ENCODE measurements at places on chromosomes 2 and 18.

- DNase-seq = peak; percentile 38
Observed at GRCh38 chr2:126886211-126886915, 12.3 kb upstream of the TEX51 start.

DNA sequence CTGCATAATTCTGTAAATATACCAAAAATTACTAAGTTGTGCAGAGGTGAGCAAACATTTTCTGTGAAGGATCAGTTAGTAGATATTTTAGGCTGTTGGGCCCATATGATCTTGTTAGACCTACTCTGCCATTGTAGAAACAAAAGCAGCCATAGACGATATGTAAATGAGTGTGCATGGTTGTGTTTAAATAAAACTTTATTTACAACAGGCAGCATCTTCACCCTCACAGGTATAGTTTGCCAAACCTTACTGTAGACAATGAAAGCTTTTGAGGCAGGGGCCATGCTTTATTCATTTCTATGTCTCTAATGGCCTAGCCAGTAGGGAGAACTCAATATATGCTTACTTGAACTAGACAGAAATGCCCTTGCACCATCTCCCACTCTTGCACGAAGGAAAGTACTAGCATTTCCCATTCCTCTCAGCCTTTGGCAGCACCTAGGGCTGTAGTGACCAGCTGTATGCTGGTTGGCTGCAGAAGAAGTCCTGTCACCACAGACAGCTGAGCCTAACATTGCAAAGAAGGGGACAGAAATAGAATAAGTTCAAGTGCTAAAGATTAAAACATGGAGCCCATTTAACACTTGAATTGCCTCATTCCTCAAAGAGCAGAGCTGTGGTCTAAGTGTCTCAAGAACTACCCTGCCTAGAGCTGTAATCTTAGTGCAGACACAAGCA lies 305.1 kb upstream of the MGAT5 start:
- DNase-seq = no peak

GRCh38 chr18:73549236-73549635 lies 598.4 kb downstream of the FBXO15 start:
- DNase-seq = no peak

DNA sequence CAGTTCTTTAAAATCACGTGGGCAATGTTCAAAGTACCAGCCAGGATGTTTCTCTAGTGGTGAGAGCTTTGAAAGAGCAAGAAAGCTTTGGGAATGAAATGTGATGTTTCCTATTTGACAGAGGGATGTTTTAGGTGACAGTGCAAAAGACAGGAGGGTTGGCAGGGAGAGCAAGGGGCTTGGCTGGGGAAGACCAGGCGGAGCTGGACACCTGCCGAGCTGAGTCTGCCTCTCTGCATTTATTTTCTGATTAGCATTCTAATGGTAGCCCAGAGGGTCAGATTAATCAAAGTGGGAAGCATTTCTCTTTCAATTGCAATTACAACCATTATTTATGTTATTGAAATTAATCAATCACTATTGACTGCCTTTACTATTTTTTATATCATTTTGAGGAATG lies 145.4 kb upstream of the RAB12 start:
- no peak for DNase-seq

GRCh38 chr2:205696331-205696926 lies 14.1 kb downstream of the NRP2 start:
- DNase-seq = no peak

DNA sequence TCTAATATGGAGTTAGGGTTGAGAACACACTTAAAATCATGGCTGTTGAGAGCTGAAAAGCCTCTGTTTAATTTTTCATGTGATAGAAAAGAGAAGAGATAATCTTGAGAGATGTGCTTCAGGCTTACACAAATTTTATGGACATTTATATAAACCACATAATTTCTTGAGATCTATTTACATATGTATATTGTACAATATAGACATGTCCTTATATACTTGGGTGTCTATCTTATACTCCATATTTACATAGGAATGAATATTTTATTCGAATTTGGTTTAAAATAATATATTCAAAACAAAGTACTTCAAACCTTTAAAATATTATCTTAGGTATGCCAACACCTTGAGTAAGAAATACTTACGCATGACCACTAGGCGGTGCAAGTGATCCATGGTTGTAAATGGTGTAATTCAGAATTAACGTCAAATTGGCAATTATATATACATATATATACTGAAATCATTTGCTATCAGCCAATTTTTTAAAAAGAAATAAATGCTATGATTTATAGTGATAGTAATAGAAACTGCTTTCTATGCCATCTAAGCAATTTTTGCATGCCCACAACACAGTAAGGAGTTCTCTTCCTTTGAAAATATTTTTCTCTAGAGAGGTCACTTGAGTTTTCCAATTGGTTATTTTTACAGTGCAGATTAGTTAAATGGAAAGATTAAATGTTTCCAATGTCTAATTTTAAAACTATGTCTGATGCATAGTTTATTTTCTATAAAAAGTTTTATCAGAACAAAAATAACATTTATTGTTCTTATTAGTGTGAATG lies 37.6 kb upstream of the SPAG16 start:
- peak; percentile 16 for DNase-seq

- DNase-seq = no peak
Observed at GRCh38 chr18:8854962-8855361, 149.6 kb downstream of the MTCL1 start.

- DNase-seq = no peak
Observed at GRCh38 chr18:38933910-38934510, 1368.4 kb upstream of the CELF4 start.

DNA sequence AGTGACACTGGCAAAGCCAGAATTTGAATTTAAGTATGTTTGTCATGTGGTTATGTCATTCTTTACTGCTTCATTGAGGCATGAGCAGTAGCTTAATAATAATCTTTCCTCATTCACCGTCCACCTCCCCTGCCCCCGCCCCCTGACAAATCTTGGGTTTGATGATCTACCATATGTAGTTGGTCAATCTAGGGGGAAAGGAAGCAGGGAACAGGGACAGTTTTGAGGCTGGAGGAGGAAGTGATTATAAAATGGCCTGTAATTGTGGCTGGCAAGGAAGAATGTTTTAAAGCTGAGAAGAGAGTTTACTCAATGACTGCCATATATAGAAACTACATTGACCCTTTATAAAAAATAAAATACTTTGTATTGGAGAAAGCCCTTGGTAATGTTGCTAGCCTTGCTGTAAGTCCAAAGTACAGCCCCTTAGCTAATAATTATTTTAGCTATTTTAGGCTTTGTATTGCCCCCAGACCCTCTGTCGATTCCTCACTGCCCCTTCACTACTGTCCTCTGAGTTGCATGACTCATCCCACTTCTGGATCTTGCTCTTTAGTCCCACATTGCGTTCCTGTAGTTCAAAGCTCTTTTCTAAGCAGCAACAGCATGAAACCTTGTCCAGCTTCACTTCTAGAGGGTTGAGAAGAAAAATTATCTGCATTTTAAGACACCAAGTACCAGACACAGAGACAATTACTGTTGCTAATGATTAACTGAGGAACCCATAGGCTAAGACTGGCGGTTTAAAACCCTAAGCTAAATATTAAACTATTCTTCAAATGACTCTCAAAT lies 38.4 kb downstream of the PELI1 start:
- no peak for DNase-seq

DNA sequence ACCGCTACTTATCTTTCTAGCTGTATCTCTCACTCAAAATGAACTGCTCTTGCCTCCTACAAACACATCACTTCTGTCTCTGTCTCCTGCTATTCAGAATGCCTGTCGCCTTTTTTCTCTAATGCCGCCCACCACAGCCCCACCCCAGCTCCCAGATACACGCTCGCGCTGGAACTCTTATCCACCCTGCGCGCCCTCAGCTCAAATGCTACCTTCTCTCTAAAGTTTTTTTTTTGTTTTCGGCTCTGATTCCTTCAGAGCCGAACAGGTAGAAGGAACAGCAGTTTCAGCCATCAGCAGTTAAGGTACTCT lies 3.9 kb upstream of the SOS1 start:
- no peak for DNase-seq

DNA sequence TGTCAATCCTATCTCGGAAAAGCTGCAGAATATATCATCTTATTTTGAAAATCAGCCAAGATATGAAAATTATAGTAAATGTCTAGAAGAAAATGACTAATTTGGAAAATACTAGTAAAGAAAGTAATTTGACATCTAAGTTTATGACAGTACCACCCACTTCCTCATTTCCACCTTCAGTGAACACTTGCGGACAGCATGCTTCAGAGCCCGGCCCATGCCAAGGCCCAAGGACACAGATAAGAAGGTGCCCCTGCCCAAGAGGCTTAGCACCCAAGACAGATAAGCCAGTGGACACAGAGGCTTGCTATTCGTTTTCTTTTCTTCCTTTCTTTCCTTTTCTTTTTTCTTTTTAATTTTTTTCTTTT lies 4.8 kb upstream of the KCNG2 start:
- peak; percentile 89 for DNase-seq

DNA sequence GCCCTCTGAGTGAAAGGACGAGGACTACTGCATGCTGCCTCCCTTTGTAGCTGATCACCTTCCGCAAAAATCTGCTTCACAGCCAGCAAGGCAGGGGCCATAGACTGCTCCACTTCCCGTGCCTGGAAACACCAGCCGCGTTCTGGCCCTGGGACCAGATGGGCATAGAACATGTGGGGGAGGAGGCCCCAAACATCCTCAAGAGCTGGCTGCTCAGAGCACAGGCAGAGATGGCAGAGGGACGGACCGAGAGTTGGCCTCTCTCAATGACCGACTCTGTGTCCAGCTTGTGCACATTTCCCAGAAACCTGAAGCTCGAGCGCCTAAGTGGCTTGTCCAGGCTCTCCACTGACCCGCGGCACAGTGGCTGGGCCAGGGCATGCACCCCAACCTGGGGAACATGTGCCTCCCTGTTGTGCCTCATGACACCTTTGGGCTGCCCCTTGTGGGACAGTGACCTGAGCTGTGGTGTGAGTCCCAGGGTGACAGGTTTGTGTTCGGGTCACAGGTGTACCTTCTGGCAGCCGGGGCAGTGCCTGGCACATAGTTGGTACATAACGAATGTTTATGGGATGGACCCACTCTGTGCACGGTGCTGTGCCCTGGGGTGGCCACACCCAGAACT lies 9.1 kb downstream of the KCNF1 start:
- no peak for DNase-seq

DNA sequence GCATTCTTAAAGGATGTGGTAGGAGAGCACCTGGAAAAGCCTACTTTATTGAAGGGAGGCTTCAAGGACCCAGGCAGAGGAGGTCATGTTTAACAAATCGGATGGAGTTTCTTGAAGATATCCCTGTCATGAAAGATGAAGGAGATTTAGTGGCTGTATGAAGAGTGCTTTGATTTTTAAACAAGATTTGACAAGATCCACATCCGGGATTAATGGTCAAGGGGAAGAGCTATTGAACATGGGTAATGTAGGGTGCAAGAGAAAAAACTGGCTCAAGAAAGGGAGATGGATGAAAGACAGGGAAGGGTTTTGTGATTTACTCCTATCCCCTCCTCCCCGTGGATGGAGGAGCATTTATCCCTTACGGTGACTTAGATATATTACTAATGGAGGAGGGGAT lies 113.1 kb upstream of the OSR1 start:
- DNase-seq = no peak

DNA sequence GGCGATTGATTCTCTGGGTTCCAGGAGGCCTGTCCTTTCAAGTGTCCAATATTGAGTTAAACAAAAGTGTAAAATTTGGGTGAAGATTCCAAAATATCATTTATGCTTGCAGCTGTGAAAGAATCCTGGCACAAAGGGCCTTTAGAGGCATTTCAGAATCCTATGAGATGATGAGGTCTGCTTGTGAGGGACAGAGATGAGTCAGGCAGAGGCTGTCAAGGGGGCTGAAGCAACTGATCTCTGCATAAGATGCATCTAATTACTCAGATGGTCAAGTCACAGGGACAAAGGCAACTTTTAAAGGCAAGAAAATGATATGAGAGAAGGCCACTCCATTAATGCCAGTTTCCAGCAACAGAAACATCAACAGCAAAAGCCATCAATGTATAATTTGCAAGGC lies 78.8 kb downstream of the FHOD3 start:
- no peak for DNase-seq

- DNase-seq = no peak
Observed at GRCh38 chr18:35413163-35413511, 36.0 kb upstream of the ZNF396 start.

- no peak for DNase-seq
Observed at GRCh38 chr2:43937269-43937820, 58.4 kb downstream of the LRPPRC start.

GRCh38 chr2:196952936-196953335 lies 26.4 kb upstream of the PGAP1 start:
- no peak for DNase-seq

GRCh38 chr2:26561376-26561775 lies 79.8 kb downstream of the CIB4 start:
- no peak for DNase-seq

- no peak for DNase-seq
Observed at GRCh38 chr18:6058941-6059340, 163.6 kb upstream of the TMEM200C start.

GRCh38 chr2:30584116-30584515 lies 137.1 kb downstream of the LCLAT1 start:
- peak; percentile 2 for DNase-seq

DNA sequence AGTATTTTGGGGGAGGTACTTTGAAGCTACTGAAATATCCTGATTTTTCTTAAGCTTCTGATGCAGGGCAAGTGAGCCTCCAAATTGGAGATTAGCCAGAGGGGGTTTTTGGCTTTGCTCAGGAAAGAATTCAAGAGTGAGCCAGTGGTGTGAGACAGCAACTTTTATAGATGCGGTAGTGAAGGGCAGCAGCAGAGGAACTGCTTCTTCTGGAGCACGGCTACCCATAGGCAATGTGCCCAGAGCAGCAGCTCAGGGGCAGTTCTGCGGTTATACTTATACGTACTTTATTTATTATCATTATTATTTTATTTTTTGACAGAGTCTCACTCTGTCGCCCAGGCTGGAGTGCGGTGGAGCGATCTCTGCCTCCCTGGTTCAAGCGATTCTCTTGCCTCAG lies 19.8 kb upstream of the NT5DC4 start:
- peak; percentile 65 for DNase-seq

GRCh38 chr18:51273437-51273836 lies 76.0 kb upstream of the MEX3C start:
- no peak for DNase-seq

DNA sequence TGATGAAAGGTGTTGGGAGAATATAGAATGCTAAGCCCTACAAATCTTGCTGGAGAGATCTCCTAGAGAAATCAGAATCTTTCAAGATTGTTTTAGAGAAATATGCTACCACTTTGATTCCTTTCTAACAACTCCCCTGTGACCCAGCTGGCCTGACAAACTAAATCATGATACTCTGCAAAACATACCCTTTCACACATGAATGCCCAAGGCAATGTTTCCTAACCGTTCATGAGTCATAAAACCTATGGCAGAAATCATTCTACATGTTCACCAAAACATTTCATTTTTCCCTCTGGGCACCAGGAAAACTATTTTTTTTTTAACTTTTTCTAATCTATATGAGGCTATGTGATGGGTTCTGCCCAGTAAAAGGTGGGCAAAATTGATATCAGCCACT lies 77.8 kb upstream of the SETBP1 start:
- DNase-seq = no peak

GRCh38 chr2:31937741-31938140 lies 73.1 kb downstream of the MEMO1 start:
- no peak for DNase-seq

GRCh38 chr2:231821908-231822307 lies 35.7 kb downstream of the COPS7B start:
- DNase-seq = no peak
